GM12892 (cell line): ENCODE measurements at places on chromosomes 6 and 20.

- no peak for DNase-seq
Measured at GRCh38 chr6:67045076-67045475, 1338.0 kb upstream of the EYS start.

GRCh38 chr6:127188744-127189143, 70.3 kb downstream of the RSPO3 start:
- DNase-seq = no peak

DNA sequence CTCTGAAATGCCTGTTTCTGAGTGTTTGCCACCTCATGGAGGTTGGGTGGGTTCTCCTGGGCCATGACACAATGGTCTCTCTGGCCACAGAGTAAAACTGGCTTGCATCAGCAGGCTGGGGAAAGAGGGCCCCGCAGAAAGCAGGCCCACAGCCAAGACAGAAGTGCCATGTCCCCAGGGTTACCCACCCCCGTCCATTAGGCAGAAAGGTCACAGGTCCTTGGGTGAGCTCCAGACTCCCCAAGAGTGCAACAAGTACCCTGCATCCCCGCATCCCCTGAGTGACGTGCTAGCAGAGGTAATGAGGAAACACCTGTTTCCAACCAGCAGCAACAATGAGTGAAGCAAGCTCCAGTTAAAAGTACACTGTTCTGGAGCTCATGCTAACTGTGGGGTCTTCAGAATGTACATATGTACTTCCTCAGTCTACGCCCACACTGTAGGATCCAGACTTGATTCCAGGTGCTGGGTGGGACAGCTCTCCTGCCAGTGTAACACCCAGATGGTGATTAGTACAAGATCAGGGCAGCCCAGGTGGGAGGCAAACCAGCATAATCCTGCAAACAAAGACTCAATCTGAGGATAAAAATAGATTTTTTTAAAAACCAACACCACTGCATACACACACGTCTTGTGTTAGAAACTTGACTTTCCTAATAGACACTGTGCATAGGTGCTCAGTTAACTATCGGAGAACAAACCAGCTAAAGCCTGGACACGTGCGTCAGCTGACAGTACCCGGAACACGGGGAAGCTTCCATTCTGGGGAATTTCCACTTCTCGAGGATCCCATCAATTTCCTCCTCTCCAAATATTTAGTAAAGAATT, 31.5 kb downstream of the RRBP1 start:
- no peak for DNase-seq

DNA sequence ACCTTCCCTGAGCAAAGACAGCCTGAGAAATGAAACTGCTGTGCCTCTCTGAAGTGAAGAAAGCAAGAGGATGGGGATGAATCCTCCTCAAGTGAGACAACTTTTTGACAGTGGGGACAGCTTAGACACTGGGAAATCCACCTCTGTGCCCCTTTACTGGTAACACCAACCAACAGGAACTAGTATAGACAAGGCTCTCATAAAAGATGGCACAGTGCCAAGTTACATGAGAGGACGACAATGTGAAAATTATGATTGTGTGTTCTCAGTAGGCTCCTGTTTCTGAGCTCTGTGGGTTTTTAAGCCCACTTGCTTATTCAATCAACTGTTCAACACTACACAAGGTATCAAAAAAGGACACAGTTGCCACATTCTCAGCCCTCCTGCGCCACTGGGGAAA, 41.6 kb upstream of the LYRM2 start:
- no peak for DNase-seq

GRCh38 chr6:134217105-134217797, 100.7 kb downstream of the SGK1 start:
- no peak for DNase-seq

DNA sequence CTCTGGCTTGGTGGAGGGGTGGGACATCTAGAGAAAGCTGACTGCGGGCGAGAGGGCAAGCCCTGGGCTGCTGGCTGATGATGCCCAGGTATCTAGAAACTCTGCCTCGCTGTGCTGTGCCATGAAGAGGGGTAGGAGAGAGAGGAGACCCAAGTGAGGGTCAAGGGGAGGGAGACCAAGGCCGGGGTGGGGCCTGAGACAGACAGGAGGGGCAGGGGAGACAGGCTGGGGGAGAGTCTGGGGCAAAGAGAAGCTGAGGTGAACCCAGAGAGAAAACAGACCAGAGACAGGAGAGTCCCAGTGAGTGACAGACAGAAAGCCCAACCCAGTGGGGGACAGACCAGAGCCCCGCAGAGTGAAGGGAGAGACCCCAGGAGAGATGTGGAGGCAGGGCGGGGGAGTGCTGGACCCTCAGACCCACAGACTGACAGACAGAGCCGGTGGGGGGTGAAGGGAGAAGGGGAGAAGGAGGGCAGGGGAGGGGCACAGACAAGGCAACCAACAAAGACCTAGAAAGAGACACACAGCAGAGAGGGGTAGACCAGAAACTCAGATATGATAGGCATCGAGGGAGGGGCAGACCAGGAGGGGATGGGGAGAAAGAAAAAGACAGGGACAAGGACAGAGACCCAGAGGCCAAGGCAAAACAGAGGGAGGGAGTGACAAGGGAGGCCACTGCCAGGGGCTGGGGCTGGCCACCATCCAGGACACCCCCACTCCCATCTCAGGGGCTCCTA, 5.9 kb downstream of the TEAD3 start:
- no peak for DNase-seq

- DNase-seq = peak; percentile 1
Measured at GRCh38 chr6:70131528-70131927, 171.4 kb downstream of the COL9A1 start.
